Stimulated activated CD8-positive, alpha-beta memory T cell treated with anti-CD3 and anti-CD28 coated beads, Interleukin-7, amount 100 ng/mL, for 1 hour (primary cell): ENCODE measurements at places on chromosomes 3 and 15.

DNA sequence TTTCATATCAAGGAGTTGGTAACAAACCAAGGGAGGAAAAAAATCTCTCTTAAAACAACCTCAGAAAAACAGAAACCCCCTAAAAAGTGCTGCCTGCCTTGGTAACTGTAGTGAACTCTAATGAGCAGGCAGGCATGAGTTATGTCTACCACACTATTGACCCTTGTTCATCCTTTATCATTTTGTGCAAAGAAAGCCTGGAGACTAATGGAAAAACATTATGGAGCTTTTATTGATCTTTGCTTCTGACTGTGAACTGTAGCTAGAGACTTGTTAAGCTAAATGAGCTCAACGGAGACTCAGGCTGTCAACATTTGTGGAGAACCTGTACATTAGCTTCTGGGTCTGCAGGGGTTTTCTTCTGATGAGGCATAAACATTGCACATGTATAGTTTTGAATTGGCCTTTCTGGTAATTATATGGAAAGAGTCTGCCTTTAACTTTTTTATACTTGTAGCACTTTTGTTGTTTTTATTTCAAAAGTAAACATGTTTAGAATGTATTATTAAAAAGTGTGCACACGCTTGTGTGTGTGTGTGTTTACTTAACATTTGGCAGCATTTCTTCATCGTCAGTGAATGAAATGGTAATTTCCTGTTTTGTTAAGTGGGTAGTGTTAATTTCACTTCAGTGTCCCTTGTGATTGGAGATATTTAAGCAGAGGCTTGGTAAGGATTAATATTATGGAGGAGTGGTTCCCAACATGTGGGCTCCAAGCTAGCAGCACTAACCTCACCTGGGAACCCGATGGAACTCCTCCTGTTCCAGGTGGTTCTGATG is 15.9 kb upstream of the SPTSSB start:
- DNase-seq, result no peak

- DNase-seq, result no peak
Observed at GRCh38 chr3:42681361-42682038, 3.8 kb upstream of the KLHL40 start.

- DNase-seq, result no peak
Observed at GRCh38 chr3:13688034-13688433, 139.1 kb downstream of the FBLN2 start.

- no peak for DNase-seq
Observed at GRCh38 chr15:52532427-52532826, 3.7 kb upstream of the MYO5A start.

GRCh38 chr15:90697175-90697574 is 20.0 kb upstream of the BLM start:
- no peak for DNase-seq
